NCI-H1105 treated with DMSO at 0.1 percent for 48 hours (cell line): ENCODE measurements at places on chromosomes 5 and 9.

- no peak for DNase-seq
Observed at GRCh38 chr9:38233343-38233742, 159.2 kb upstream of the ALDH1B1 start.

- peak; percentile 57 for DNase-seq
Observed at GRCh38 chr5:24539613-24540012, 105.2 kb downstream of the CDH10 start.

- DNase-seq: no peak
Observed at GRCh38 chr5:176529741-176530141, 7.5 kb downstream of the RNF44 start.

DNA sequence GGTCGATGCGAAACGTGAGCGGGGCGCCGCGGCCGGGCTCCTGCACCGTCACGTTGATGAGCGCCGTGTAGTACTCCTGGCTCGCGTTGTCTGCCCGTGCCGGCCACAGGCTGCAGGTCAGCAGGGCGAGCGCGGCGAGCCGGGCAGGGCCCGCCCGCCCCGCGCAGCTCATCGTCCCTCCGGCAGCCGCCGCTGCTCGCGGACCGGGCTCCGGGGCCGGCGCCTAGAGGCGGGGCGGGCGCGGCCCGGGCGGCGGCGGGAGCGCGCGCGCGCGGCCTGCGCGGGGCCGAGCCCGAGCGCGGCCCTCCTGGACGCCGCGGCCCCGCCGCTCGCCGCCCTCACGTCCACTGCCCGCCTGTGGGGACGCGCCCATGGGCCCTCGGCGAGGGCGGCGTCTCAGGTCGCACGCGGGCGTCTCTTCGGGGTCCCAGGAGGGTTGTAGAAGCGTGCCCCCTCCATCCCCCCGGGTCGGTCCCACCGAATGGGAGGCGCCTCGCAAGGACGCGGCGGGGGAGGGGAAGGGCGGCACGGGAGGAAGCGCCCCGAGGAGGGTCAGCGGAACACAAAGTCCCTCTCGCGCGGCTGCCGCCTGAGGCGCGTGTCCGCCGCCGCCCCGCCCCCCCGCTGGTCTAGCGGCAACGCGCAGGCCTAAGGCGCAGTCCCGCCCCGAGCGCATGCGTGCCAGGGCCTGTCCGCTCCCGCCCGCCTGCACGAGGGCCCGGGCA lies at the start of gene RNF130:
Gene RNF130 (minus strand): TSS at position 229 of the 725 bp plus-strand sequence. CDS start 57 bp downstream, at position 172.
- DNase-seq: peak; percentile 77

GRCh38 chr5:155587458-155587857 lies 573.9 kb downstream of the KIF4B start:
- peak; percentile 83 for DNase-seq

DNA sequence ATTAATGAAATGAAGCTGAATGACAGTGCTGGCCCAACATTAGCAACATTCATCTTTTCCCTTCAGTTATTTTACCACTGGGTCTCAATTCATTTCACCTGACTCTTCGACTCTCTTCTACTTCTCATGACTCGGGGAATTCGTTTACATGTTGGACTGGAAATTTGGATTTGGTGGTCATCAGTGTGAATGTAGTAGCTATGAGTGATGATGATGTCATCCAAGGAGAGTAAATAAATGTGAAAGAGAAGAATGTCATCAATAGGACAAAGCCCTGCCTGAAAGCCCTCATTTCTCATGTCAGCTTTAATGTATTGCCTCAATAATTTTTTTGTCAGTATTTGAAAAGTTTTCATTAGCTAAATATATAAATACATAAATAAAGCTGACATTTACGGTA lies 21.9 kb upstream of the CFAP95 start:
- no peak for DNase-seq

DNA sequence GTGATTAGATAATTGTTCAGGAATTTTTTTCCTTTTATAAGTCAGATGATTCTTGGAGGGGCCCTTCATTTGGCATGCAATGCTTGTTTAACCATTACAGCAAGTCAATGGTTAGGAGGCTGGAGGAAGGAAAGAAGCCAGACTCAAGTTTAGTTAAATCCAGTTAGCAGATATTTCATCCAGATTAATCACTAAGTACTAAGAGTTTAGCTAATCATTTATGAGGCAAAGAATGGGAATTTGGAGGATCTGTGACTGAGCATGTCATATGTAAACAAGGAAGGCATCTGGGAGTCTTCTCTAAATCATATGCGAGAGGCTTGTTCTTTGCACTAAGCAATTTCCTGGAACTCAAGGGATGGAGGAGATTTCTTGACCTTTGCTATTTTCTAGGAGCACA lies 145.3 kb upstream of the SGCD start:
- no peak for DNase-seq

DNA sequence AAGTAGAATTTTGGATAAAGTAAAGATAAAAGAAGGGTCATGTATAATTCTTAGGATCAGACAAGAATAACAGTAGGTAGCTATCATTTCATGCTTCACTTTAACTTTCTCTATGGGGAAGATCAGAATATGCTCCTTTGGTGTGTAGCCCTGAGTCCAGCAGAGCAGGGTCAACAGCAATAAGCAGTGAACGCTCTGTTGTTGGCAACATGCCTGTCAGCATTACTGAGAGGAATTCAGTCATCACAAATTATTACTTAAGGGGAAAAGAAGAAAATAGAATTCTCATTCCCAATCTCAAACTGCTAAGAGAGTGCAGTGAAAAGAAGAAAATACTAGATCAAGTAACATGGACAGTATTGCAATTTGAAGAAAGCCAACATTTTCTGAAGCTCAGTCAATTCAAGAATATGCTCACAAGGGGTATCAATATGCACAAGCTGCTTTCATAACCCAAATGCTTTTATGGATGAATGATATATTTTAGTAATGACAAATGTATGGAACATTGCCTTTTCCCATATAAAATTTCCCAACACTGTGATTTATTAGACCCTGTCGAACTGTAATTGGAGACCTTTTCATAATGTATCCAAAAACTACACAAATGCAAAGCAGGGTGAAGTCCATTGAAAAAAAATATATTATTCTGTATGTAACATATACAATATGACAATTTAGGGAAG lies 1359.4 kb downstream of the EFNA5 start:
- DNase-seq: no peak

GRCh38 chr9:124290053-124290591 lies 32.4 kb downstream of the NEK6 start:
- peak; percentile 61 for DNase-seq

GRCh38 chr9:87112656-87113055 lies 165.3 kb upstream of the GAS1 start:
- no peak for DNase-seq

DNA sequence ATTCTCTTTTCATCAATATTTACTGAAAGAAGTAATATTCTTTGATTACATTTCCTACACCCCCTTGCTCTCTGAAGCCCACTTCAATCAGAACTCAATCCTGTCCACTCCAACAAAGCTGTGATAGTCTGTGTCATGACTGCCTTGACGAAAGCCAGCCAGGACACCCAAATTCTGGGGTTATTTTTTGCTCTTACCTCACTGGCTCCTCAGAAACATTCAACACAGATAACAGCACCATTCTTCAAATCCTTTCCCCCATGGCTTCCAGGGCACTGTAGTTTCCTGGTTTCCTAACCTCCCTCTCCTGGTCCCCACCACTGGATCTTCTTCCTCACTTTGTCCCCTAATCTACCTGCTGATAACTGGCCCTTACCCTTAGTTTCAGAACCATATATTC lies 106.1 kb upstream of the FER start:
- DNase-seq: no peak

GRCh38 chr5:39800042-39800601 lies 375.3 kb upstream of the DAB2 start:
- DNase-seq: no peak

- DNase-seq: no peak
Observed at GRCh38 chr9:101191723-101192122, 163.2 kb downstream of the PLPPR1 start.

DNA sequence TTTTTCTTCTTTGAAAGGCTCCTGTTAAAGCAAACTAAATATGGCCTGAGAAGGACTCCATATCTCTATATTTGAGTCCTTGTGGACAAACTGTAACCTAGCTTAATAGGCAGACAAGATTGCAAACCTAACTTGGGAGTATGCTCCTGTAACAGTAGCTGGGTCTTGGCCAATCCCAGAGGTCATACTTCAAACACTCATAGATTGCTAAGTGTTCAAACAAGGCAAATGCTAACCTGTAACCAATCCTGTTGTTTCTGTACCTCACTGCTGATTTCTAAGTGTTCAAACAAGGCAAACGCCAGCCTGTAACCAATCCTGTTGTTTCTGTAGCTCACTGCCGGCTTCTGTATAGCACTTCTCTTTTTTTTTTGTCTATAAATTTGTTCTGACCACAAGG lies 50.6 kb upstream of the CLK4 start:
- no peak for DNase-seq

- DNase-seq: no peak
Observed at GRCh38 chr5:1555808-1556731, 32.3 kb upstream of the LPCAT1 start.

GRCh38 chr5:134143431-134143830 lies 28.9 kb downstream of the TCF7 start:
- DNase-seq: no peak
